Osteocyte (in vitro differentiated cells): ENCODE measurements at places on chromosomes 2 and 18.

GRCh38 chr2:181738563-181738962 lies 58.2 kb upstream of the NEUROD1 start:
- peaks cover 6% of the 10 kb centered on the region for H3K27me3 ChIP-seq
- H3K4me1 ChIP-seq: peaks cover 10% of the 10 kb centered on the region
- H3K36me3 ChIP-seq: no peaks in the 10 kb centered on the region

DNA sequence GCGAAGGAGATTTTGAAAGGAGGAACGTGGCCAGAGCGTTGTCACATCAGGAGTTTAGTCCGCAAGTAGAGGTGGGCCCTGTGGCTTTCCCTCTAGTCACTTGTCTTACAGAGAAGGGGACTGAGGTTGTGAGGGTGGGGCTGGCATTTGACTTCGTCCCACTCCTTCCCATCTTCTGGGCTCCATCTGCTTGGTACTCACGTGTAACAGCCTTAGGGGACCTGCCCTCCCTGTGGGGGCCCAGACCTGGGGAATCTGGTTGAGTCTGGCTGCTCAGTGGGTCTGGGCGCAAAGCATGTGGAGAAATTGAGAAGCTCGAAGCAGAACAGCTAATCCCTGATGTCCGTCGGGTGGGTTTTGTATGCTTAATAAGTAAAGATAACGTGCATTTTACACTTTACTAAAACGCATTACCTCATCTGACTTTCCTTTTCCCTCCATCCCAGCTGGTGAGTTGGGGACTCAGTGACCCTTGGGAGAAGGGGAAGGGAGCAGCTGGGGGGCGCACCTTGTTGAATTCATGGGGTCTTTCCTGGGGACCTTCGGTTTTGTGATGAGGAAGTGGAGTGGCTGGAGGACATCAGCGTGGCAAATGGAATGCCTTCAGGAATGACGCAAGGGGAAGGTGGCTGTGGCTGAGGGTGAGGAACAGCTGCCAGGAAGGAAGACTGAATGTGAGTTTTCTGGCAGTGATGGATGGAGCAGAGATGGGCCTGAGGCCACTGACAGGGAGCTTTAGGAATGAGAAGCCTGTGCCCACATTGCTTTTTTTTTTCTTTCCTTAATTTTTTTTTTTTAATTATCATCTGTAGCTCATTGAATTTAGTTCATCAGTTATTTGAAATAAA lies 44.8 kb downstream of the ASAP2 start:
- peaks cover 2% of the 10 kb centered on the region for H3K36me3 ChIP-seq
- peak overlapping the region; percentile 98 for H3K27ac ChIP-seq
- H3K4me3 ChIP-seq: no peak overlapping the region

GRCh38 chr2:26646986-26647672 lies 6.0 kb upstream of the CIB4 start:
- H3K4me3 ChIP-seq: no peak overlapping the region
- peaks cover 61% of the 10 kb centered on the region for H3K27me3 ChIP-seq
- no peak for DNase-seq
- peaks cover 12% of the 10 kb centered on the region for H3K4me1 ChIP-seq
- no peak overlapping the region for H3K27ac ChIP-seq

GRCh38 chr2:231174211-231174651 lies 24.2 kb upstream of the ARMC9 start:
- peaks cover 38% of the 10 kb centered on the region for H3K4me1 ChIP-seq
- H3K4me3 ChIP-seq: no peak overlapping the region
- no peaks in the 10 kb centered on the region for H3K27me3 ChIP-seq
- H3K36me3 ChIP-seq: peaks cover 34% of the 10 kb centered on the region
- peak overlapping the region; percentile 73 for H3K27ac ChIP-seq

- no peak overlapping the region for H3K4me3 ChIP-seq
- peaks cover 28% of the 10 kb centered on the region for H3K36me3 ChIP-seq
- no peak for DNase-seq
- H3K27ac ChIP-seq: no peak overlapping the region
- H3K27me3 ChIP-seq: no peaks in the 10 kb centered on the region
Observed at GRCh38 chr2:100936972-100937542, 65.0 kb upstream of the RPL31 start.

GRCh38 chr2:175576270-175576669 lies 394.8 kb upstream of the ATP5MC3 start:
- H3K27ac ChIP-seq: no peak overlapping the region
- H3K4me3 ChIP-seq: no peak overlapping the region
- H3K4me1 ChIP-seq: no peaks in the 10 kb centered on the region
- H3K36me3 ChIP-seq: no peaks in the 10 kb centered on the region
- DNase-seq: no peak
